T-cell (primary cell): ENCODE measurements at places on chromosomes 5 and 9. TPM values are rescaled to one million over a fixed set of nuclear protein-coding genes. Genes with fewer than 3 reads are reported as not detected.

DNA sequence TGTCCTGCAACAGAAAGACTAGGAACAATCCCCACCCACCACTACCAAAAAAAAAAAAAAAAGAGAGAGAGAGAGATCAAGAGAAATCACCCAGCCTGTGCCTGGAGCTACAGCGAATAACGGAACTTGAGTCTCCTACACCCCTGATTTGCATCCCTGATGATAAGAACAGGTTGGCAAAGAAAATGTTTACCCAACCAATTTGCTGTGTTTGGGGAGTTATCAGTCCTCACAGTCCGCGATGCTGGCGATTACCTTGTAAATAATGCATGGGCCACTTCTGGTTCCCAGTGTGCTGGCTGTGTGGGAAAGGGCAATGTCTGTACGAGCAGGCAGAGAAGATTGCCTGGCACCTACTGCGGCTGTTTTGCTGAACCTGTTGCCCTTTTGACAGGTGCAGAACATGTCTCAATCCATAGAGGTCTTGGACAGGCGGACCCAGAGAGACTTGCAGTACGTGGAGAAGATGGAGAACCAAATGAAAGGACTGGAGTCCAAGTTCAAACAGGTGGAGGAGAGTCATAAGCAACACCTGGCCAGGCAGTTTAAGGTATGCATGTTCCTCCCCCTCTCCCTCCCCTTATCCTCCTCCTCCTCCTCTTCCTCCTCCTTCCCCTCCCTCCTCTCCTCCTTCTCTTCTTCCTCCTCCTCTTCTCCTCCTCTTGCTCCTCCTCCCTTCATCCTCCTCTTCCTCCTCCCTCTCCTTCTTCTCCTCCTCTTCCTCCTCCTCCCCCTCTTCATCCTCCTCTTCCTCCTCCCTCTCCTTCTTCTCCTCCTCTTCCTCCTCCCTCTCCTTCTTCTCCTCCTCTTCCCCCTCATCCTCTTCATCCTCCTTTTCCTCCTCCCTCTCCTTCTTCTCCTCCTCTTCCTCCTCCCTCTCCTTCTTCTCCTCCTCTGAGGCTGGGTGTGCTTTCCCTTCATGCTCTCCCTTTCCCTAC is 8.3 kb downstream of the OLFM1 start:
- H3K4me1 ChIP-seq, result no peaks in the 10 kb centered on the region
- no peaks in the 10 kb centered on the region for H3K36me3 ChIP-seq
- no peak overlapping the region for H3K4me3 ChIP-seq
- DNase-seq, result no peak
- H3K27ac ChIP-seq, result no peak overlapping the region

DNA sequence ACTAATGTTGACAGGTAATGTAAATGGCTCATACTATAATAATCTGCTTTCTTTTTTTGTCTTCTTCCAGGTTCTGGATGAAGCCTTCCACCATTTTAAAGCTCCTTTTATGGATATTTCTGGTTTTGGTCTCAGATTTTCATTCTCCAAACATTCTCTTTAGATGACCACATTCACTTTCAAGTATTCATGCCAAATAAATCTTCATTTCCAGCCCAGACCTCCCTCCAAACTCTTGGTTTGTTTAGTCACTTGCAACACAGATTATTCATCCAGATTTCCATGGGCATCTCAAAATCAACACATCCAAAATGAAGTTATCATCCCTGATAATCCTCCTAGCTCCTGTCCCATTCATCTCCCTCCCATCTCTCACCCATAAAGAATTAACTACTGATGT is 40.3 kb upstream of the SVEP1 start:
- H3K27ac ChIP-seq, result no peak overlapping the region
- H3K27me3 ChIP-seq, result no peaks in the 10 kb centered on the region
- no peak overlapping the region for H3K4me3 ChIP-seq
- H3K36me3 ChIP-seq, result no peaks in the 10 kb centered on the region
- H3K4me1 ChIP-seq, result no peaks in the 10 kb centered on the region
- DNase-seq, result no peak

- H3K27me3 ChIP-seq, result no peaks in the 10 kb centered on the region
- peaks cover 30% of the 10 kb centered on the region for H3K4me1 ChIP-seq
- H3K27ac ChIP-seq, result no peak overlapping the region
- H3K36me3 ChIP-seq, result no peaks in the 10 kb centered on the region
- DNase-seq, result no peak
Observed at GRCh38 chr5:107954254-107954653, 283.5 kb upstream of the EFNA5 start.

Gene AMBP
- not detected for total RNA-seq

Gene RMI1
- total RNA-seq, result 5.3 TPM
